ENCODE measurements at places on chromosomes 5 and 9. TPM values are rescaled to one million over a fixed set of nuclear protein-coding genes. Genes with fewer than 3 reads are reported as not detected.

- H3K27me3 ChIP-seq: no peaks in the 10 kb centered on the region
- H3K27ac ChIP-seq: no peak overlapping the region
- no peak for DNase-seq
- no peaks in the 10 kb centered on the region for H3K36me3 ChIP-seq
Measured at GRCh38 chr5:11785771-11786352, 118.4 kb downstream of the CTNND2 start.

- no peak for DNase-seq
- H3K4me1 ChIP-seq: no peaks in the 10 kb centered on the region
- no peaks in the 10 kb centered on the region for H3K36me3 ChIP-seq
- H3K27me3 ChIP-seq: no peaks in the 10 kb centered on the region
- no peak overlapping the region for H3K27ac ChIP-seq
Measured at GRCh38 chr9:114968671-114969070, 38.3 kb upstream of the TNFSF8 start.

- no peak overlapping the region for H3K4me3 ChIP-seq
- H3K36me3 ChIP-seq: no peaks in the 10 kb centered on the region
- peaks cover 14% of the 10 kb centered on the region for H3K4me1 ChIP-seq
- H3K27me3 ChIP-seq: no peaks in the 10 kb centered on the region
- DNase-seq: no peak
Measured at GRCh38 chr9:132948482-132949050, 4.2 kb upstream of the TSC1 start.

DNA sequence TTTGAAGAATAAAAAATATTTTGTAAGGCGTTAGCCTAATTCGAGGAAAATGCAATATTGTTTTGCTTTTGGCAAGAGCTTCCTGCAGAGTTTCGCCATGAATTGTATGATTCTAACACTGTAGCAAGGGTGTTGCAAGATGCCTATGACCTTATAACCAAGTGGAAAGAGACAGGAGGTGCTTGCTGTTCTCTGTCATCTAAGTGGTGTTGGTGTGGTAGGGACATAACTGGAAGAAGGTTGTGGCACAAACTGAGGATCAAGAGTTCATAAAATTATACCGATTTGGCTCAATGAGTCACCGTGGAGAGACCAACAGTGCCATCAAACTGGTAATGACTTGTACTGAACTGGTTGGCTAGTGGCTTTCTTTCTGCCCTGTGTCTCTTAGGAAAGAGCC is 6.3 kb downstream of the STC2 start:
- H3K36me3 ChIP-seq: no peaks in the 10 kb centered on the region
- no peak overlapping the region for H3K4me3 ChIP-seq
- no peaks in the 10 kb centered on the region for H3K4me1 ChIP-seq
- no peak for DNase-seq
- H3K27me3 ChIP-seq: peaks cover 13% of the 10 kb centered on the region

DNA sequence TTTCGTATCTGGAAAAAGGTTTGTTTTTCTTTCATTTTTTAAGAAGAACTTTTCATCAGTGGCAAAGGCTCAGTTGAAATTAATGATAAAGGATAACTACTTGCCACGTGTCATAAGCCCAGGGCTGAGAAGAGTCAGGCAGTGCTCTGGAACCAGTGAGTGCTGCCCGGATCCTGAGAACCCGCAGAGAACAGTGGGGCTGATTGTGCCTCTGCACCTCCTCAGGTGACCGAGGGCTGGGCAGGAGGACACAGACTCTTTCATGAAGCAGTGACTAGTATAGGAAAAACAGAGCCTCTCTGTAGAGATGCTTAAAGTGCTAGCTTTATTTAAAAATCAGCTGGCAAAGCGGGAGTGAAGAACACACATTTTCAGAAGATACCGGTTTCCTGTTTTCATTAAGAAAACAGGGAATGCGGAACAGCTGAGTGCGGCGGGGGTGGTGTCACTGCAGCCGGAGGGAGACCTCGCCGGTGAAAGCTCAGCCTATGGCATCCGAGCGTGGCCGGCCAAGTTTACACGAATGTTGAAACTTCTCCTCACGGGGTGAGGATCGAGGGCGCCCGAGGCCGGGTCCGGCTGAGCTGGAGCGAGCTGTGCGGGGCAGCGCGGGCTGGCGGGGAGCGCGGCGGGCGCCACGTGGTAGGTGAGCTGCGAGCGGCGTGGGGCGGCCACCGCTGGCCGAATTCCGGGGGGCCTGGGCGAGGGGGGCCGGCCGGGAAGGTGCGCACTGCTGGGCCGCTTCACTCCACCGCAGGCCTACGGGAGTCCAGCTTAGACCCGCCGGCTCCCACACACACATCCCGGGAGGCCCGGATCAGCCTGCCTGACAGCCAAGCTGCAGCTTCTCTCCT is 134.7 kb upstream of the DMRT1 start:
- H3K4me1 ChIP-seq: peaks cover 9% of the 10 kb centered on the region
- no peaks in the 10 kb centered on the region for H3K36me3 ChIP-seq
- peak overlapping the region; percentile 40 for H3K4me3 ChIP-seq
- peaks cover 3% of the 10 kb centered on the region for H3K27me3 ChIP-seq
- no peak overlapping the region for H3K27ac ChIP-seq
- peak; percentile 34 for DNase-seq

Gene EPB41L4A
- 21.9 TPM for total RNA-seq

DNA sequence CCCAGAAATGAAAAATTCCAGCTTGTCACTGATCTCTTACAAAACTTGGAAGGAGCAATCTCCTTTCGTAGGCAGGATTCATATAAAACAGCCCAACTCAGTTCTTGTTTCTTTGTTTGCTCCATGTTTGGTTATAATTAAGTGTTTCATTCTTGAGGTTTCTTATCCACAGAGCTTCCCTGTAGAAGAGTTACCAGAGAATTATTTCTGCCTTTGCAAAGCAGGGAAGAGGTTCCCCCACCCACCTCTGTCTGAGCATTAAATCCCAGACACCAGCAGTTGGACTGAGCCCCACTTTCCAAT is 34.1 kb upstream of the RAI14 start:
- no peak overlapping the region for H3K27ac ChIP-seq
- H3K27me3 ChIP-seq: no peaks in the 10 kb centered on the region
- no peak overlapping the region for H3K4me3 ChIP-seq
- no peaks in the 10 kb centered on the region for H3K36me3 ChIP-seq

DNA sequence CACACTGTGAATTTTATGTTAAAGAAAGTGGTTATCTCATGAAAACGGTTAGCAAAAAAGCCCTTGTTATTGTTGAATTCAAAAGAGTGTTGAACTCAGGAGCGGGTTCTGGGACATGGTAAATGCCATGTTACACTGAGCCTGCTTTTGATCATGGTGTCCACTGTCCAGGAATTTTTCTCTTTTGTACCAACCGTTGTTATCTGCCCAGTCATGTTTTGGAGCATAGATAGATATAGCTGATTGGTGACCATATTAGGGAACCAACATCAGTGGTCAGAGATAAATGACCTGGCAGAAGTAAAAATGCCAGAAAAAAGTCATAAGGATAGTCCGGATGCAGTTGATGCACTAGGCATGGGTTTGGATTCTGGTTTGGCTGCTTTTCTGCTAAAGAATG is 29.3 kb downstream of the DOCK2 start:
- H3K36me3 ChIP-seq: peaks cover 21% of the 10 kb centered on the region
- no peaks in the 10 kb centered on the region for H3K27me3 ChIP-seq
- peaks cover 11% of the 10 kb centered on the region for H3K4me1 ChIP-seq
- no peak for DNase-seq
- H3K27ac ChIP-seq: no peak overlapping the region
- no peak overlapping the region for H3K4me3 ChIP-seq

DNA sequence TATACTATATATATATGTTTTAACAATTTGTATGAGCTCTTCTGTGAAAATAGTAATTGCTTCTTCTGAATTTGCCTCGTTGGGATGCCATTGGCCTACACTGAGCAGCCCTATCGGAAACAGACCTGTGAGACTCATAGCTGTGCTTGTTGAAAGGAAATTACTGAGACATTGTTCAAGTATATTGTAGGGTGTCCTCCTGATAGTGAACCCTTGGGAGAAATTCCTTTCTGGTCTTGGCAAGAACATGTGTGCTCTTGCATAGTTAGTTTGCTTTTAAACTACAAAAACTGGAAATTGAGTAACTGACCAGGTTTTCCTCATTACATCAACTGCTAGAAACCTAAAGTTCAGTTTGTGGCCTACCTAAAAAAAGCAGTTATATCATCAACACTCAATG is 160.9 kb downstream of the LURAP1L start:
- H3K36me3 ChIP-seq: no peaks in the 10 kb centered on the region
- no peak overlapping the region for H3K27ac ChIP-seq
- H3K27me3 ChIP-seq: no peaks in the 10 kb centered on the region
- no peak overlapping the region for H3K4me3 ChIP-seq
- no peaks in the 10 kb centered on the region for H3K4me1 ChIP-seq

- H3K27me3 ChIP-seq: no peaks in the 10 kb centered on the region
- H3K4me1 ChIP-seq: no peaks in the 10 kb centered on the region
- DNase-seq: no peak
- H3K27ac ChIP-seq: no peak overlapping the region
Measured at GRCh38 chr5:6326776-6327175, 51.6 kb downstream of the MED10 start.

DNA sequence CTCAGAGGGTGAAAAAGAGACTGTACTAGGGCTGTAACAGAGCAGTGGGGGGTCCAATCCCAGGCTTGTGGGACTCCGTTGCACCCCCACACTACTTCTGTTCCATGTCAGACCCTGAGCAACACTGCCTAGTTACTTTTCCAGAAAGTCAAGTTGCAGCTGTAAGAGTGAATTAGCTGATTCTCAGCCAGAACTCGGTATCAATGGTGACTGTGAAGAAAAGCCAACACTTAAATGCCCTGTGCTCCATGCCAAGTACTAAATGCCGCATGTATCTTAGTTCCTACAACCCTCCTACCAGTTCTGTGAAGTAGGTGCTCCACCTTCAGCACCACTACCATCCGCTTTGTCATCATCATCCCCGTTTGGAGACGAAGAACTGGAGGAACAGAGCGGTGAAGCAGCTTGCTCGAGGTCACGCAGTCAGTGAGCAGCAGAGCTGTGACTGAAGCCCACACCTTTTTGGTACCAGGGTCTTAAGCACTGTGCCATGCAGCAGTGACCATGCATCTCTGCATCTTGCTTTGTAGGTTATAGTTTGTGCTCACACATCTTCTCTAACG is 64.3 kb downstream of the NSG2 start:
- H3K4me3 ChIP-seq: no peak overlapping the region
- H3K27me3 ChIP-seq: no peaks in the 10 kb centered on the region
- DNase-seq: no peak
- H3K36me3 ChIP-seq: no peaks in the 10 kb centered on the region

GRCh38 chr5:132746954-132747615 is at the start of gene CCNI2:
CCNI2 (plus strand) TSS chr5:132747426; CDS start chr5:132747496, 70 bp downstream.
- H3K4me3 ChIP-seq: peak within 1 kb of the TSS; percentile 40
- H3K36me3 ChIP-seq: no peaks in the 10 kb centered on the region
- H3K4me1 ChIP-seq: peaks cover 9% of the 10 kb centered on the region
- peaks cover 23% of the 10 kb centered on the region for H3K27me3 ChIP-seq
- no peak within 1 kb of the TSS for H3K27ac ChIP-seq
- peak; percentile 82 for DNase-seq

Data from natural killer cell (primary cell).